Fibroblast of skin of right biceps (primary cell): ENCODE measurements at places on chromosomes 1 and 21.

DNA sequence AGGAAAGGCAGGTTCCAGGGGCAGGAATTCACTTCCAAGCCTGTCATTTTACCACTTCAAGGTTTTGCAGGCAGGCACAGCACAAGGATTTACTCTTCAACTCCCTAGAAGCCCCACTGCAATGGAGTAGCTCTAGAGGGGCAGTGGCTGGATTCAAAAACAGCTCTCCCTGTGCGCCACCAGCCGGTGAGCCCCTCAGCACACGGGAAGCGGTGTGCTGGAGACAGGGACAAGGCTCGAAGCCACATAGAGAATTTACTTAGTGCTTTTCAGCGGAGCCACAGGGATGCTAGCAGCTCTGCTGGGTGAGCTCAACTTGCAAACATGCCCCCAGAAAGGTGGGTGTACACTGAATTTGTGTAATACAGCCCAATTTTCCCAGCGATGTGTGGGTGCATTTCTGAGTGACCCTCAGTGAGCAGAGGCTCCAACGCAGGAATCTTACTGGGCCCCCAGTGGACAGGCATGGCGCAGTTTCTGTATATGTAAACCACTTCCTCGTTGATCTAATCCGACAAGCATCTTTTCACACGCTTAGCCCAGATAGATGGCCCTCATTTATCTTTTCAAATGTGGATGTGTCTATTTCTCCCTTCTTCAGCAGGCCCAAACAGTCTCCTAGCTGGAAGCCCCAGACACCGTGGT lies 10.9 kb downstream of the VWA5B1 start:
- no peak for DNase-seq

- DNase-seq: no peak
Observed at GRCh38 chr1:10932088-10932487, 80.4 kb upstream of the TARDBP start.

GRCh38 chr1:25616987-25617624 lies 515 bp downstream of the MAN1C1 start:
- DNase-seq: no peak

DNA sequence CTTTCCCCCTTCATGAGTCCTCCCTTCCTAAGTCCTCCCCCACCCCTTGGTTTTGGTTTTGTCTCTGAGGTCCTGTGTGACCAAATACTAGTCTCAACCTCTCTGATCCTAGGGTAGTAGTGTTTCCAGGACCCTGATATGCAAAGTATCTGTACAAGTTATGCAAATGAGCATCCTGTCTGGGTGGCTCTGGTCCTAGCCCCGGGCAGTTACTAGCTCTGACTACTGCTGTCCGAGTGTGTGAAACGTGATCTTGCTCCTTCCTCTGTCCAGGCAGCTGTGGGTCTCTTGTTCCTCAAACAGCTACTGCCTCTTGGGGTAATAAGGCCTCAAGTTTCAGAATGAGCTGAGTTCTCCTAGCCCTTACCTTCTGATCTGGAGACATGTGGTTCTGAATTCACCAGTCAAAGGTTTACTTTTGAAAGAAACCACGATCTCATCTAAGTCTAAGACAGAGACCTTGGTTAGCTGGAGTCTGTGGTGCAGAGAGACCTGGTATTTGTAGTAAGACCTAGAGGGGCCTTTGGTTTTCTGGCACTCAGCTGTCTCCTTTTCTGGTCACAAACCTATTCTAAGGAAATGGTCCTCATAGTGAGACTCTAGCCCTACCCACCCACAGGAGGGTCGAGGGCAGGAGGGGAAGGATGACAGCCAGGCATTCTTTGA lies 31.0 kb upstream of the IL19 start:
- no peak for DNase-seq

DNA sequence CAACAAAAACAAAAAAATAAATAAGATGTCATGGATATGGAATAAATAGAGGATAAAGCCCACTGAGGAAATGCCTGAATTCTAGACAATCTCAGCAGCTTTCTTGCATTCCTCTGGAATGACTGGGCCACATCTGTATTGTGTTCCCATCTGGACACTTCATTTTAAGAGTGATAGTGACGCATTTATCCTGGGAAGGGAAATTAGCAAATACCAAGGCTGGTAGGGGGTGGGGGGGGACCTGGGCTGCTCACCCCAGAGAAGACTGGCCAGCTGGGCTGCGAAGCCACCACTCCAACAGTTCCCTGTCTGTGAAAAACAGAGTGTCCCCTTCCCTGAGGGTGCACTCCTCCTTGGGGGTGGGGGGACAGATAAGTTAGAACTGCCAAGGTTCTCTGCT lies 106.3 kb downstream of the HIVEP3 start:
- peak; percentile 93 for DNase-seq

- peak; percentile 35 for DNase-seq
Observed at GRCh38 chr1:162185314-162186025, 116.0 kb downstream of the NOS1AP start.

- DNase-seq: no peak
Observed at GRCh38 chr1:29284961-29285560, 48.7 kb downstream of the PTPRU start.

- DNase-seq: no peak
Observed at GRCh38 chr1:147757015-147757990, 3.1 kb downstream of the GJA5 start.

- no peak for DNase-seq
Observed at GRCh38 chr1:164660775-164661174, 101.8 kb downstream of the PBX1 start.

DNA sequence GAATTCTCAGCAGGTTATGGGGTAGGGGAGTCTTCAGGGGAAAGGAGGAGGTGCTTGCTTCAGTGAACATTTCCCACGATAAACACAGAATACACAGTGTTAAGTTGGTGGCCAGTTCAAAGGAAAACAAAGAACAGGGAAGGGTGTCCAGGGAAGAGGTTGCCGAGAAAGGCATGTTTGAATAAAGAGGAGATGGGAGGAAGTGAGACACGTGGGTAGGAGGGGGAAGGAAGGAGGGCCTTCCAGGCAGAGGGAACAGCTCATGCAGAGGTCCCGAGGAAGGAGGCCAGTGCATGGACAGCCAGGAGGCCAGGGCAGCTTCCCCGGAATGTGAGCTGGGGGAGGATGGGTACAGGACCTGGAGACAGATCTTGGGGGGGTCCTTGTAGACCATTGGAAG lies 130.3 kb upstream of the TMEM51 start:
- no peak for DNase-seq

GRCh38 chr1:222926566-222926965 lies 111.7 kb downstream of the DISP1 start:
- DNase-seq: peak; percentile 72

DNA sequence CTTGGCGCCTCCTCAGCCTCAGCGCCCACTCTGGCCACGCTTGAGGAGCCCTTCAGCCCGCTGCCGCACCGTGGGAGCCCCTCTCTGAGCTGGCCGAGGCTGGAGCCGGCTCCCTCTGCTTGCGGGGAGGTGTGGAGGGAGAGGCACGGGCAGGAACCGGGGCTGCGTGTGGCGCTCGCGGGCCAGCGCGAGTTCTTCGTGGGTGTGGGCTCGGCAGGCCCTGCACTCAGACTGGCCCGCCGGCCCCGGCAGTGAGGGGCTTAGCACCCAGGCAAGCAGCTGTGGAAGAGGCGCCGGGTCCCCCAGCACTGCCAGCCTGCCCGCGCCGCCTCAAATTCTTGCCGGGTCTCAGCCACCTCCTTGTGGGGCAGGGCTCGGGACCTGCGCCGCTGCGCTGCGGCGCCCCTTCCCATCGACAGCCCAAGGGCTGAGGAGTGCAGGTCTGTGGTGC lies 61.4 kb downstream of the SLC16A1 start:
- no peak for DNase-seq

GRCh38 chr1:73947009-73947408 lies 251.0 kb downstream of the LRRIQ3 start:
- no peak for DNase-seq

- DNase-seq: peak; percentile 30
Observed at GRCh38 chr1:87902830-87903229, 574.1 kb downstream of the LMO4 start.

DNA sequence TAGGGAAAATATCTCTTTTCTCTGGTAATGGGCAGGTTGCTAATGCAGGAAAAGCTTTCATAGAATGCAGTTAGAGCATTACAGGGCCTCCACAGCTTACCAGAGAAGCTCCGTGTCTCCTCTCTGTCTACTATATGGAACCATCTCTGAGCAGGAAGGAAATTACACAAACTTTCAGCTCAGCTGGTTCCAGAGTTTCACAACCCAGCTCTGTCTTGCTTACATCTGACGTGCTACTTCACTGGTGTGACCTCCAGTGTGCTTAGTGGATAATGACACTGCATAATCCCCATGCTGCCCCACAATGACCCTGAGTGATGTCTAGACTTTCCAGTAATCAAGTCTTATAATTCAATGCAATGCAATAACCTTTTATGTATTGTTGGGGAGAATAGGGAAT lies 4.3 kb upstream of the FGGY start:
- DNase-seq: no peak

DNA sequence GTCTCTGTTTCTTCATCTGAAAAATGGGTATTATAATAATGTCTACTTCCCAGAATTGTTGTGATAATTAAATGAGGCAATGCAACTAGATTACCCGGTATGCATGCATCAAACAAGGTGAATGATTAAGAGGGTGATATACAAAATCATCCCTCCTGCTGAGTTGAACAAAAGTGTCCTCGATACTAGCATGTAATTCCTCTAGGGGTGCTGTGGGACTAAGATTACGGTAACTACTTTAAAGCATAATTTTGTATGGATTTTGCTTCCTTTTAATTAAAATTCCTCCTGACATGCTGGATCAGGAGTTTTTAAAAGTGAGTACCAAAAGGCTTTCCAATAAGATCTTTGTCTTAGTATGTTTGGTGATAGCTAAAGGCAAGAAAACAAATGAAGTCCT lies 98.7 kb upstream of the PRMT6 start:
- no peak for DNase-seq

DNA sequence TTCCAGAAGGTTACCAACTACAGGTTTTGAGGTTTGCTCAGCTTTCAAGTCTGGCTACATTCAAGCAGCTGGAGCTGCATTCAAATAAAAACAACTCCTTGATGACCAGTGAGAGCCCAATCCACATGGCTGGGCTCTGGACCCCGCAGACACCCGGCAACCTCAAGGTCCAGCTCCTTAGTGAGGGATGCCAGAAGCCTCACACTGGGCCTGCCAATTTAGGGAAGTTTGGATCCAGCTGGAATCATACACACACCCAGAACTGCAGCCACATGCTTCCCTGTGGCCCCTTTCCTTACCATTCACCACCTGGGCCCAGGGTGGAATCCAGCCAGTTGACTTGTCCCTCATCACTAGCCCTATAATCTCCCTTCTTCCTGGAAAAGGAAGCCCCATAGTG lies 123.7 kb downstream of the UBE2U start:
- DNase-seq: no peak

- no peak for DNase-seq
Observed at GRCh38 chr1:226946285-226946684, 6.2 kb downstream of the COQ8A start.

GRCh38 chr1:215198021-215198420 lies 115.5 kb downstream of the KCNK2 start:
- DNase-seq: no peak

- DNase-seq: no peak
Observed at GRCh38 chr1:230806552-230806951, 59.4 kb downstream of the CAPN9 start.
